ENCODE measurements at places on chromosomes 13 and 19. TPM values are rescaled to one million over a fixed set of nuclear protein-coding genes. Genes with fewer than 3 reads are reported as not detected.

Gene ZNF439
- 2.8 TPM for total RNA-seq

Gene LPAR6
- 0.90 TPM for total RNA-seq

Gene P2RY11
- total RNA-seq = 0.33 TPM

Gene NEK5
- 0.45 TPM for total RNA-seq

Gene MISP
- 0.09 TPM for total RNA-seq

Gene ATP8B3
- total RNA-seq = 3.3 TPM

Gene POU2F2
- 0.08 TPM for total RNA-seq

Gene ZNF135
- 4.3 TPM for total RNA-seq

Gene LILRB3
- not detected for total RNA-seq

Gene ZNF568
- total RNA-seq = 13.5 TPM

Gene BRME1
- total RNA-seq = 1.5 TPM

Gene CERS1
- total RNA-seq = 1.1 TPM

Gene NPHS1
- not detected for total RNA-seq

Gene PTH2
- total RNA-seq = not detected

Gene RUBCNL
- 0.16 TPM for total RNA-seq

Gene MAP2K2
- total RNA-seq = 177 TPM

Gene COQ8B
- 29.5 TPM for total RNA-seq

Gene ARL11
- total RNA-seq = not detected

Gene MCEMP1
- not detected for total RNA-seq

Gene IGFL3
- not detected for total RNA-seq

Gene RUVBL2
- total RNA-seq = 16.3 TPM

Gene GDF15
- total RNA-seq = 27.6 TPM

Gene ZNF235
- 1.4 TPM for total RNA-seq
